Cardiac fibroblast (primary cell): ENCODE measurements at places on chromosomes 7 and 10.

DNA sequence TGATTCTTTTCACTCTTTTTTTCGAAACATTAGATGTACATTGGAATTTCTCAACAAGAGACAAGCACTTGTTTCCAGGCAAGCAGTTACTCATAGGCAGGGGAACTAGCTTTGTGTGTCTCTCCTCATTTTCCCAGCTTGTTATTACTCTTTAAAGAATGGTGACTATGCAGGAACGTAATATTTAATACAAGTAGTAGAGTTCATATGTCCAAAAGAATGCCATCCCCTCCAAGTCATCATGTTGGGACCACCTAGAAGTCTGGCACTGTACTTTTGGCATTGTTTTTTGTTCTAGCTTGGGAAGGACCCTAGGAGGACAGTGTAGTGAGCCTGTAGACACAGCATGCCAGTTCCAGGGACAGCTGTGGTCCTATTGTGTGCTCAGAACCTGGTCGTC is 650.7 kb downstream of the INHBA start:
- DNase-seq, result no peak

DNA sequence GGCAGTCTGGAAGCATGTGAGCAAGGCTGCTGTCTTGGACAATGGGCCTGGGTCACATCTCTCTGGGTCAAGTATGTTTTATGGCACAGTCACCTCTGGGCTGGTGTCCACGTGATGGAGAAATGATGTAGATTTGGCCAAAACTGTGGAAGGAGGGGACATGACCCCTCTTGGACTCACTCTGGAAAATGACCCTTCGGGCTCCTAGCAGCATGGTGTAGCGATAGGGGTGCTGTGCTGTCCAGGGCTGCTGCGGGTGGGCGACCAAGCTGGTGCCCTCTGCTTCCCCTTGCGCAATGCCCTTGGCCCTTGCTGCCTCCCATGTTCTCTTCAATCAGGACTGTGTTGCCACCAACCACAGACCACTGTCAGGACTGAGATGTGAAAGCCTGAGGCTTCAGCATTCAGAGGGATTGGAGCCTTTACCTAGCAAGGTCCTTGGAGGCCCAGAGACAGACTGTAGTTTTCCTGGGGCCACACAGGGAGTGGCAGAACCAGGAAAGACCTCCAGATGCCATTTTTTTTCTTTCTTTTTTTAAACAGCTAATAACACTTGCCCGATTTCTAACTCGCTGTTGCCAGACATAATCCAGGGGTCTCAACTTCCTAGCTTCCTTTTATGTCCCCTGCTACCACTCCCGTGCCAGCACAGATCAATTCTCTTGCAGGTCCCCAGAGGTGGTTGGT is 6.1 kb downstream of the CYP26A1 start:
- DNase-seq, result no peak

DNA sequence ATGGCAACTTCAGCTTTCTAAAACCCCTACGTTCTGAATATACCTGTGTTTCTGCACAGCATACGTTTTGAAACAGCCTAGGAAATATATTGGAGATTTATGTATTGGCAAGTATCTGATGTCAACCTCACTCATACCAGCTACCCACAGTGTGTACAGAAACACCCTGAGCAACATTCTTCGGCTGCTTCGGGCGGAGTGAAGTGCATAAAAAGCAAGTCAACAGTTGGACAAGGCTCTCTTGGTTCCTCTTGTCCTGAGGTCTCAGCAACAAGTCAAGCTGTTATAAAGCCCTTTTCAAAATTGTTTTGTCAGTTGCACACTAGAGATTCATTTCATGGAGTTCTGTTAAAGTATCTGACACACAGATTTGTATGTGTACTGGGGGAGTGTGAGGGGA is 40.0 kb upstream of the PAPSS2 start:
- no peak for DNase-seq

- peak; percentile 81 for DNase-seq
Observed at GRCh38 chr10:4767033-4767814, 58.8 kb upstream of the AKR1E2 start.

DNA sequence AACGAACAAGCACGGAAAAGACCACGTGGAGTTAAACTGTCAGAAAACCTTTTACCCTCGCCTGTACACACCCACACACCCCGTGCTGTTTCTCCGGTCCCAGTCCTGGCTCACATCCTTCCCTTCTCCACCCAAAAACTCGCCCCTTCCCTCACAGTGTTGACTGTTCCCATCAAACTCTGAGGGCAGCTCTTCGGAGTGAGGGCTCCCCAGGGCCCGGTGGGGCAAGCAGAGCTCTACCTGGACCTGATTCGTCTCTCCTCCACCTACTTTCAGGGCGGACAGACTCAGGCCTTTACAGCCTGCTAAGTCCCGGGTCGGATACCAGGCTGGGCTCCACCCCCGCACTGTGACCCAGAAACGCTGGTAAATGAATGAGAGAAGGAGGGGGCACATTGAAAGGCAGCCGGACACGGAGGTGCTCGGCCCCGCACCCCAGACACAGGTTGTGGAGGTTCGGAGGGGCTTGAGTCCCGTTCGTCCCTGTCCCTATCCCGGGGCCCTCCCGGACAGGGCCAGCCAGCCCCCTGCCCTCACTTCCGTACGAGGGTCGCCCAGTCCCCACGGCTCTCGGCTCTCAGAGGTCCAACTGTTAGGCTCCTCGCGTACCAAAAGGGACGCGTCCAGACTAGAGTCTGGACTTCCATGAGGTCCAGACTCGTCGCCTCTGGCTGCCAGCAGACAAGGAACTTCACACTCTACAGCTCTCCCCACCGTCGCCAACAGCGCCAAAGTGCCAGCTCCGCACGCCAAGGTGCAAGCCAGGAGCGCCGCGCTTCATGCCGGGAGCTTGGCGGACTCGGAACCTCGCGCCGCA is 31.7 kb upstream of the ASL start:
- DNase-seq, result peak; percentile 36

- no peak for DNase-seq
Observed at GRCh38 chr7:4406288-4407058, 275.6 kb upstream of the FOXK1 start.

- DNase-seq, result no peak
Observed at GRCh38 chr10:132249824-132250375, 57.9 kb downstream of the STK32C start.

DNA sequence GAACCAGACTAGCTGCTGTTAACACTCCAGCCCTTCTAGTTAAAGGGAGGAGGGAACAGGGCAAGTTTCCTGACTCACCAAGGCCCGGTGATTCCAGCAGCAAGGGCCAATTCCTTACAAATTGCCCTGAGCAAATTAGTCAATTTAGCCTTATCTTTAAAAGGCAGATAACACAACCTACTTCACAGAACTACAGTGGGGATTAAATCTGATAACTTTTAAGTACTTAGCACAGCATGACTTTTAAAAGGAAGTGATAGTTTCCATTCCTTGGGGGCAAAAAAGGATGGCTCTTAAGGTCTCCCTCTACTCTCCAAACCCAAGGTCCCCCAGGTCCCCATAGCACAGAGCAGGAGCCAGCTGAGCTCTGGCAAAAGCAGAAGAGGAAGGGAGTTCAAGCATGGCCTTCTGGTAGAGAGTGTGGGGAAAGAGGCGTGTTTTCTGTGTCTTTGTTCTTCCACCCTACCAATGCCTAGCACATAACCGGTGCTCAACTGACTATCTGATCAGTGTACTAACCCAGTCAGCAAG is 4.0 kb downstream of the CDCA7L start:
- peak; percentile 37 for DNase-seq

DNA sequence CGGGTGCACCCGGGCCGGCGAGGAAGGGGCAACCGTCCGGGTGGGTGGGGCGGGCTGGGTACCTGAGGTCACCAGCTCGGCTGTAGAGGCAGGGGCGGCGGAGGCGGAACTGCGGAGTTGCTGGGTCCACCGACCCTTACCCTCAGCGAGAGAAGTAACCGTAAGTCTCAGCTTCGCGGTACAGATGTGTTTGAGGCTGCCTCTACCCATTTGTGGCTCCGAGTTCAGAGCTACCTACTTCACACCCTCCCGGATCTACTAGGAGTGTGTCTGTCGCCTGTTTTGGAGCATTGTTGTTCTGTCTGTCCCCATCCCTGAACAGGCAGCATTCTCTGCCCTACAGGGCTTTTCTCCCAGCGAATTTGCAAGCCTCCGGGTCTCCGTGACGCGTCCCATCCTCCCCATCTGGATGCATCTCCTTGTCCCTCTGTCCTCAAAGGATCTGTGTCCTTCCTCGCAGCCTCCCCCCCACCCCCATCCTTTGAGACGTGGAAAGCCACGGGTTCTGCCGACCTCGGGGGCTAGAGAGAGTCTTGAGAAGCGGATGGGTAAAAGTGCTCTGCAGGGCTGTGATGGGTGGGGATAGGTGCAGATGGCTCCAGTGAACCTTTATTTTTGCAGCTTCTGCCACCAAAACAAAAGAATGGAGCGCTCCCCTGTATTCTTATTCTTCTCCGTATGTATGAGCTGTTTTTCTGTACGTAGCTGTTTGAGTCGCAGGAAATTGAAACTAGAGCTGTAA is 757 bp downstream of the ANKIB1 start:
- peak; percentile 33 for DNase-seq

DNA sequence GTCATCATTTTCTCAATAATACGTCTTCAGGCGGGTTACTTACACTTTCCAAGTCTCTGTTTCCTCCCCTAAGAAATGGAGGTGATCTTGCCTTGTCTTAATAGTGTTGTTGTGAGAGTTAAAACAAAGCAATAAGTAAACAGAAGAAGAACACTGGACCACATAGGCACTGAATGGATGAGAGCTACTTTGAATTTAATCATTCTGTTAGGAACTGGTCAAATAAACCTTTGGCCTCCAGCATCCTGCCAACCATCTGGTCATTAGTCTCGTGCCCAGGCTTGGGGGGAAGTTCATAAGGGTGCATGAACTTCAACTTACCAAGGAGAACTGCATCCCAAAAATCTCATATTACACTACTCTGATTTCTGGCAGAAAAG is 109.4 kb upstream of the C7orf33 start:
- no peak for DNase-seq

DNA sequence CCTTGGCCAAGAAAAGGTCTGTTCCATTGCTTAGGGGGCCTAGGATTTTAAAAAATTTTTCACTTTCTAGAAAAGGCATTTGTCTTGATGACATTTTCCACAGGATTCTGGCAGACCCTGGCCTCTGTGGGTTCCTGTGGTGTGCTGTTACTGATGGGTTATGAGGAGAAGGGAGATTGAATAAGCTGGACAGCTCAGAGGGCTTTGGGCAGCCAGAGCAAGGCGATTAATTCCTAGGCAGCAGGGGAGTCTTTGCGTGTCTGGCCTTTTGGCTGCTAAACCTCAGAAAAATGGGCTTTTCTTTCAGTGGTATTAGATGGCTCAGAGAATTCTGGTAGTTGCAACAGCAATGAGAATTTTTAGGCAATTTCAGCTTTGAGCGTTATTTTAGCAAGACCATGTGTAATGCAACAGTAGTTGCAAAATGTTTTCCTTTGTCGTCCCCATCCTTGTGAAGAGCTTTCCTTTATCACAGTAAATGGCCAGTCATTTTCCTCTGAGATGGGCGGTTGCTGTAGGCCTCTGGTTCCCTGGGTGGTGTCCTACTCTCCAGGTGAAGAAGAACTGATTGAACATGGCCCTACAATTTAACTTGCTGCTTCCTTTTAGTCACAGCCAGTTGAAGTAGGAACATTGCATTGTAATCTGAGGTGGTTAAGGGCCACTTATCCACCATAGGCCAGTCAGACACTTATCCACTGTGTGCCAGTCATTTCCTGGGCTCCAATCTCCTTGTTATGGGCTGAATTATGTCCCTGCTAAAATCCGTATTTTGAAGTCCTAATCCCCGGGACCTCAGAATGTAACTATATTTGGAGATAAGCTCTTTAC is 43.2 kb downstream of the SH2D4B start:
- DNase-seq, result no peak

DNA sequence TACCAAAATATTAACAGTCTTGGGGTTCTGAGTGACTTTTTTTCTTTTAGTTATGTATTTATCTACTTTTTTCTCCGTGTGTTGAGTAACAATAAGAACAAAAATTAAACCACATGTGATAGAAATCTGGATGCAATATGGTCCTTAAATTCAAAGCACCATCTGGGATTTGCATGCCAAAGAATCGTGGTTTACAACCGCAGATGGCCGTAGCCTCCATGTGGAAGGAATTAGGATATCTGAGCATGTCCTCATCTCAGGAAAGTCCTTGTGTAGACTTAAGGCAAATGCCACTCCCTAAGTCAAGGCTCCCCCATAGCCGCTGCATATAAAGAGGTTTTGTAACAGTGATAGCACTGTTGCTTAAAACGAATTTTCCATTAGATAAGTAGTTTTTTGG is 304.0 kb downstream of the ZEB1 start:
- peak; percentile 37 for DNase-seq

DNA sequence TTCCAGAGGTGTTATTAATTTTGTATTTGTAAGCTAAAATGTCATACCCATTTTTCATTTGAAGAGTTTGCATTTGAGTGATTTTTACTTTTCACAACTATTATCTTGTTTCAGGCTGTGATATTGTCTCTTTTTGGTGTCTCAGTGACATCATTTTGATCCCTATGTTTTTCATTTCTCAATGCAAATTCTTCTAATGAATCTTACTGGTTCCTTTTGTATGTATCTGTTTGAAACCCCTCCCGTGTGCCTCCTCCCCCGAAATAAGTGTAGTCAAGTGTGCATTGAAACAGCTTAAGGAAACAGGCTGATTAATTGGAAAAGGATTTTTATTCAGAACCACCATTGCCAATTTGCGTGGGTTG is 77.8 kb downstream of the SHH start:
- DNase-seq, result no peak

- DNase-seq, result no peak
Observed at GRCh38 chr10:130254662-130255061, 118.5 kb downstream of the GLRX3 start.
